ENCODE measurements at places on chromosomes 12 and 14.

GRCh38 chr12:109716092-109716479 is 2.5 kb downstream of the FAM222A start:
- DNase-seq: no peak

- DNase-seq: peak; percentile 33
Measured at GRCh38 chr14:61103541-61104339, 122.7 kb downstream of the SLC38A6 start.

GRCh38 chr12:93373961-93374656 is 3.6 kb upstream of the NUDT4 start:
- DNase-seq: no peak

DNA sequence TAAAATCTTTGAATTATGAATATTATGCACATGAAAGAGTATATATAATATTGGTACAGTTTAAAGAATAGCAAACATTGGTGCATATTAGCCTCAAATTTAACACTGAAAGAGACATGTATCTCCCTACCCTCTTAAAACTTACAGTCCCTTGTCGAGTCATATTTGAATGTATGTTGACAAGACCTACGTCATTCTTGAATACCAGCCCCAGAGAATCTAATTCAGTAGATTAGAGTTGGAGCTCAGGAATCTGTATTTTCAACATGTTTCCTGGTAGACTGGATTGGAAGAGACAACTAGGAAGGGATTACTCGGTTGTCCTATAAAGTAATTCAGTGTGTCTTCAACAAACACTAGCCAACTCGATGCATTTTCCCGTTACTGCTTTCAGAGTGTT is 104.8 kb downstream of the PDE3A start:
- DNase-seq: no peak

GRCh38 chr12:49255857-49256637 is 8.8 kb upstream of the TUBA1C start:
- DNase-seq: no peak

- no peak for DNase-seq
Measured at GRCh38 chr12:96108321-96108720, 72.9 kb upstream of the LTA4H start.

DNA sequence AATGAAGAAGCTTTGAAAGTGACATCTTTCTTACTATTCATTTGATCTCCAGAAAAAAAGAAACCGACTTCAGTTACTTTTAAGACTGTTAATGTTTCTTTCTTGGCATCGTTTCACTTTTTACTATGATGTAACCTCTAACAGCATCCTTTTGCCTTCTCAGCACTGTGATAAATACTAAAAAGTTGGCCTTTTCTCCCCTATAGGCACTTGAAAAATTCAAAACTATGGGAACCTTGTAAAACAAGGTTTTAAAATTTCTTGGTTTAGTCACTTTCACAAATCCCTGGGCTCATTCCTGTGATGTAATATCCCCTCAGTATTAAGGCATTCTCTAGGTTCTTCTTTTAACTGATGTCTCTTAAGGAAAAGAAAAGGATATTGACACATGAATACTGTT is 281.8 kb downstream of the EGLN3 start:
- DNase-seq: no peak

DNA sequence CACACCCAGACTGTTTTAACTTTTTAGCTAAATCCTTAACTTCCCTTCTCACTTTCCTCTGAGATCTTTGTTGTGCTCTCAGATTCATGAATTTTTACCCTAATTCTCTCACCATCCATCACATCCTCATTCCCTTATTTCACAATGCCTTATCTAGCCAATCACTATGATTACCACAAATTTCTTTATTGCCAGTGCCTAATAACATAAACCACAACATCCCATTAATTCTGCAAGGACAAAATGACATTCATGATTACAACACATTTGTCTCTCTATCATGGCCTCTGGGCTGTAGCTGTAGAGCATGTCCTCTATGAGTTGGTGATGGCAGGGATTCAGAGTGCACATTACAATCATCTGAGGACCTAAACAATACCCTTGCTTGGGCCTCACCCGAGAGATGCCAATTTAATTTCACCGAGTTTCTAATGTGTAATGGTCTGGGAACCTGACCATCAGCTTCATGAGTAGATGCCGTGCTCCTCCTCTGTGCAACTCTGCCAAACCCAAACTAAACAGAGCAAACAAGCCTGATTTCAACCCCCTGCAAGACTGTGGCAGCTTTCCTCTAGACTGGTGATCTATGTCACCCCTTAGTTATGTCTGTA is 99.3 kb downstream of the SPTSSA start:
- DNase-seq: no peak

DNA sequence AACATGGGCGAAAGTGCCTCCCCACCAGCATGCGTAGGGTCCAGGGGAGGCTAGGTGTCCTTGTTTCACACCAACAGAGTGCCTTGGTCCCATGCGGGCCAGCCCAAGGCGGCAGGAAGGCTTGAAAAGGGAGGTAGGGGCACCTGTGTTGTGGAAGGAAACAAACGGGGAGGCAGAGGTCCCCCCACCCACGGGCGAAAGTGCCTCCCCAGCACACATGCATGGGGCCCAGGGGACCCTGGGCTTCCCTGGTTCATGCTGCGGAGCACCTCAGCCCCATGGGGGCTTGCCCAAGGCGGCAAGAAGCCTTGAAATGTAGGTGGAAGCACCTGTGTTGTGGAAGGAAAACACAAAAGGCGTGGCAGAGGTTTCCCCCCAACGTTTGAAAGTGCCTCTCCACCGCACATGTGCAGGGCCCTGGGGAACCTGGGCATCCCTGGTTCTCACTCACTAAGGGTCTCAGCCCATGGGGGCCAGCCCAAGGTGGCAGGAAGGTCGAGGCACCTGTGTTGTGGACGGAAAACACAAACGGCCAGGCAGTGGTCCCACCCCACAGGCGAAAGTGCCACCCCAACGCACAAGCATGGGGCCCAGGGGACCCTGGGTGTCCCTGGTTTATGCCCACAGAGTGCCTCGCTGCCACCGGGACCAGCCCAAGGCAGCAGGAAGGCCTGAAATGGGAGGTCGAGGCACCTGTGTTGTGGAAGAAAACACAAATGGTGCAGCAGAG is 374.7 kb downstream of the ALG10 start:
- DNase-seq: no peak

DNA sequence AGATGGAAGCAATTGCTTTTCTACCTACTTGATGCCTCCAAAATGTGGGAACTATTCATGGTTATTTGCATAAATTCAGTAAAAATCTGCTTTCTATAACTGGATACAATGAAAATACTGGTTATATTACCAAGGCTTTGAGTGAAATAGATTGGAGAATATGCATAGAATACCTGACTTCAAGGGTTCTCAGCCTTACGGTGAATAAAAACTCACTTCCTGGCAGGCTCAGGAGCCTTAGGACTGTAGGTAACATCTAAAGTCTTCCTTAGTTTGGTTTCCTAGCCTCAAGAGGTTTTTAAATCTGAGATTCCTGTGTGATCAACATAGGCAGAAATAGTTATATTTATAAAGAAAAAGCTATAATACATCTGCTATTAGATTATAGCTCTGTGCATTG is 158.6 kb downstream of the SLC41A2 start:
- no peak for DNase-seq

GRCh38 chr12:54977857-54978256 is 6.7 kb downstream of the TESPA1 start:
- no peak for DNase-seq

- DNase-seq: peak; percentile 53
Measured at GRCh38 chr12:57896434-57897201, 44.7 kb upstream of the ATP23 start.

GRCh38 chr12:132427999-132428935 is 61.7 kb upstream of the FBRSL1 start:
- DNase-seq: no peak

- DNase-seq: no peak
Measured at GRCh38 chr14:34120185-34120977, 169.5 kb upstream of the EGLN3 start.

GRCh38 chr14:75222208-75222701 is 45.8 kb upstream of the TMED10 start:
- DNase-seq: no peak

DNA sequence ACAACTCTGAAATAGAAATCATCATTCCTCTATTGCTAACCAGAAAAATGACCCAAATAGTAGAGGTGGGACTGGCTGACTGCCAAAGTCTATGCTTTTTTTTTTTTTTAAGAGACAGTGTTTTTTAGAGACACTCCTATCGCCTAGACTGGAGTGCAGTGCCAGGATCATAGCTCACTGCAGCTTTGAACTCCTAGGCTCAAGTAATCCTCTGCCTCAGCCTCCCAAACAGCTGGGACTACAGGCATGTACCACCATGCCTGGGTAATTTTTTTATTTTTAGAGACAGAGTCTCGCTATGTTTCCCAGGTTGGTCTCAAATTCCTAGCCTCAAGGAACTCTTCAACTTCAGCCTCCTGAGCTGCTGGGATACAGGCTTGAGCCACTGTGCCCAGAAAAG is 19.2 kb downstream of the NR2C1 start:
- DNase-seq: no peak

GRCh38 chr14:87864356-87865270 is 128.4 kb downstream of the GALC start:
- no peak for DNase-seq

DNA sequence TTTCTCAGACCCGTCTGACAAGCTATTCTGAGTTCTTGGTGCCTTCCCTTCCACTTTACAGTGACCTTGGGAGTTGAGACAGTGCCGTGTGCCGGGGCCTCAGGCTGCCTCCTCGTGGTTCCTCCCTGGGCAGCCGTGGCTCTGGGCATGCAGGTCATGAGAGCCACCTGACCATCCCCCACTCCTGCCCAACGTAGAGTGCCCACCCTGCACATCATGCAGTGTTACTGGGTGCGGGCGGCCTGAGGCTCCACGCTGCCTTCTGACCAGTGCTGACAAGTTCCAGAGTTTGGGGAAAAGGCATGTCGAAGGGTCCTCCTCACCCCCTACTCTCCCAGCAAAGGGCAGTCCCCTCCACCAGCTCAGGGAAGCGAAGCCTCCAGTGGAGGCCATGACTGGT is 190.5 kb downstream of the TSPAN9 start:
- DNase-seq: no peak

Measured in HEK293T (cell line).